ENCODE measurements at places on chromosomes 5 and 9.

DNA sequence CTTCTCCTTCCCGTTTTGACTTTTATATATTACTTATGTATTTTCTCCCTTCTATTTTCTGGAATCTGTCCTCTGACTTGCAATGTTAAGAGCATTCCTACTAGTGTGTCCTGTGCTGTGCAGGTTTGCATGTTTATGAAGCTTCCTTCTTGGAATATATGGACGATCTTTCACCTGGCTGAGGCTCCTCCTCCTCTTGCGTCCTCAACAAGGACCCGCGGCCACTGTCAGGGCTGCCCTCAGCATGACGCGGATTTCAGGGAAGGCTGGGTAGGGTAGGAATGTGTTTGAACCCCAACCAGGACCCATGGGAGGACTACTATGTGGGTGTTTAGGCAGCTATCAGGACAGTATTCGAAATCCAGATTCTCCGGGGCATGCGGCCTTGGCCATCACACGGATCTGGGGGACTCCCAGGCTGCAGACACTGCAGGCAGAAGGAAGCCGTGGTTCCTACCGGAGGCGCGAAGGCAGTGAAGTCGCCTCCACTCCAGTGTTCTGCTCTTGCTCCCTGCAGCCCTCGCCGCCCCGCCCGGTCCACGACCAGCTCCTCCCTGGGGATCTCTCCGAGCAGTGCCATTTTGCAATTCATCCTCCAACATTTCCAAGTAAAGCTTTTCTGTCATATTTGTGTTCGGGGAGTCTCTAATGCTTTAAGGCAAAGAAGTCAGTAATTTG is 37.0 kb upstream of the OSMR start:
- DNase-seq = no peak

DNA sequence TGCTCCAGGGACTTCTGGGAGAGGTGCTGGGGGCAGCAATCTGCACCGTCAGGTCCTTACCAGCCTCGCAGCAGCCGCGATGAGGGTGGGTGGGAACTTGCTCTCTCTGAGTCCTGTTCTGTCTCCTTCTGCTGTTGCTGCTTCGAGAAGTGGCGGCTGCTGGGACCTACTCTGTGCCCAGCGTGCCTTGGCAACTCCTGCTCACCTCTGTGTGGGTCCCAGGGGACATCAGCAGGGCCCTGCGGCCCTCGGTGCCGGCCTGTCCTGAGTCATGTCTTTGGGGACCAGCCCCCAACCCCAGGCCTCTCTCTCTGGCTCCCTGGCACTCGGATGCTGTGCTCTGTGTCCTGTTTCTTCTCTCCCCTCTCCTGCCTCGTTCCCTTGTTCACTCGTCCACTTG is 49.5 kb downstream of the KCNT1 start:
- no peak for DNase-seq

DNA sequence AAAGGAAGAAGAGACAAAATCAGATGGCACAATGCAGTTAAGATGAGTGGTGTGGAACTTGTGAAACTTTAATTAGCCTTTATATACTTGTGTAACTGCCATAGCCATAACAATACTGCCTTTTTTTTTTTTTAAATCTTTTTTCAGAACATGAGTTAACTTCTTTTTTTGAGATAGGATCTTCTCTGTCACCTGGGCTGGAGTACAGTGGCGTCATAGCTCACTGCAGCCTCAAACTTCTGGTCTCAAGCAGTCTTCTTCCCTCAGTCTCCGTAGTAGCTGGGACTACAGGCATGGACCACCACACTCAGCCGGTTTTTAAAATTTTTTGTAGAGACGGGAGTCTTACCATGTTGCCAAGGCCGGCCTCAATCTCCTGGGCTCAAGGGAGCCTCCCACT is 37.2 kb downstream of the GPBP1 start:
- no peak for DNase-seq

DNA sequence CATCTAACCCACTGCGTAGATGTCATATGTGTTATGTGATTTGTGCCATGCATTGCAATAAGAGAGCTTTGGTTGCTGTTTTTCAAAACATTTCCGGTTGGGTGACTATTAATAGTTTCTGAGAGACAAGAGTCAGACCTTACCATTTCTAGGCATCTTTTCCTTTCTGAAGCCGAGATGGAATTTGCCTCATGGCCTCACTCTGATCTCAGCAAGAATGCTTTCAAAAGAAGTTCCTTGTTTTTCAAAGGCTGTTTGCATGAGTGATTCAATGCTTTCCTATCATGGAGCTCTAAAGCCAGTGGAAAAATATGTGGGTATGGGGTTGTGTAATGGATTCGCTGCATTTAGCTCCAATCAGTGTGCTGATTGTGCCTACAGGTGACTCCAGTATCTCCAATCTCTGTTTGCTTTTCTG is 203.1 kb upstream of the PPP1R2B start:
- DNase-seq = no peak

DNA sequence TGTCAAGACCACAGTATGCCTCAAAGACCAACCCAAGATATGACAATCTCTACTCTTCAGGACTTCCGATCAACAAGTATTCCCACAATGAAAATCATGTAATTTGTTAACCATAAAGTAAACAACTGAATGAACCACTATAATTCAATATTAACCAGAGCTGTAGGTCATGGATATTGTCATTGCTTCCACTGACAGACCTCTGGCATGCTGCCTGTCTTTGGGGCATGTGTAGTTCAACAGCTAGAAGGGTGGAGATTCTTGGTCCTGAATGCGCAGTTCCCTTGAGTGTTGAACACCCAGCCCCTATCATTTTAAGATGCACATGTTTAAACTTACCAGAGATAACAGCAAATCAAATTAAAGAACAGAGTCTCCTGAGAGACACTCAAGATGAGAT is 283.0 kb downstream of the CEMIP2 start:
- no peak for DNase-seq

GRCh38 chr9:132983491-132984201 is 5.2 kb downstream of the GFI1B start:
- DNase-seq = no peak

DNA sequence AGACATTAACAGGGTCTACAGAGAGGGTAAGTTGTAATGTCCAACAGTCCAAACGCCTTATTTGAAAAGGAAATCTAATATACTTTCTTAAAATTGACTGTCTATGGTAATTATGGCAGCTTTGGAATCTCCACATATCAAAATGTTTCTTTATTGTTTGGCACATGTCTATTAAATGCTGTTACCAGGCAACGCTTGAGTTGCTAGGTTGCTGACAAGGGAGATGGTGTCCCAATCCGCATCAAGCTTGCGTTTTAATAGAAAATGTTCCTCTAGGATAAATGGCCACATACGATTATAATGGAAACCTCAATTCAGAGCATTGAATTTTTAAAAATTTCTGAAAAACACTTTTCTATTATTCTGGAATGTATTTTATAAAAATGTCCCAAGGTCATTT is 9.2 kb downstream of the ANXA1 start:
- DNase-seq = no peak

DNA sequence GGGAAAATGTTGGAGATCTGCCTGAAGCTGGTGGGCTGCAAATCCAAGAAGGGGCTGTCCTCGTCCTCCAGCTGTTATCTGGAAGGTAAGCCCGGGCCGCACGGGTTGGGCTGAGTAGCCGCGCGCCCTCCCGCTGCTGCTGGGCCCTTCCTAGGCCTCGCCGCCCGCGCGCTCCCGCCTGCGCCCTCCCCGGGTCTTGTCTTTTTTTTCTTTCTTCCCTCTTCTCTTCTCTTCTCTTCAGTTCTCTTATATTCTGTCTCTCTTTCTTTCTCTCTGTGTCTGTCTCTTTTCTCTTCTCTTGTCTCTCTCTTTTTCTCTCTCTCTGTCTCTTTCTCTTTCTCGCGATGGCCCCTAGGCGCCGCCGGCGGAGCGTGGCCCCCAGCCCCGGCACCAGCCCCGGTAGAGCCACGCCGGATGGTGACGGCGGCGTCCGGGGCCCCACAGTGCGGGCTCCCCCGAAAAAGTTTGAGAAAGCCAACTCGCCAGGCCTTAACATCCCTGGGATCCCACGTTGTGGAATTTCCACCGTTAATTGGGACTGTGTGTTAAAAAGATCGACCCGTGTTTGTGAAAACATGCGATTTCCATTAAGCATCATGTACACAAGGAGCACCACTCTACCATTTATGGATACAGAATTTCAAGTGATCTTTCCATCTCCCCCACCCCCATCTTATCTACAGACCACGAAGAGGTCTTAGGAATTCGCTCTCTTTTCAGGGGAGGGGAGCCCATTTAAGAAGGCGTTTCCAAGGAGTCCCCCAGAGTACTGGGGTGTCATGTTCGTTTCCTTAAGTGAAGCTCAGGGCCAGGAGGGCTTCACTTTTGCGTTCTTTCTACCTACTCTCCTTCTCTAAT is 616 bp downstream of the ABL1 start:
- DNase-seq = no peak

GRCh38 chr5:55850839-55851674 is at the start of gene IL31RA:
Gene IL31RA, plus strand, starts transcription at chr5:55851357. Its CDS starts 214 bp downstream, at chr5:55851571.
- no peak for DNase-seq

GRCh38 chr5:75886706-75887105 is 169.5 kb upstream of the POC5 start:
- no peak for DNase-seq

DNA sequence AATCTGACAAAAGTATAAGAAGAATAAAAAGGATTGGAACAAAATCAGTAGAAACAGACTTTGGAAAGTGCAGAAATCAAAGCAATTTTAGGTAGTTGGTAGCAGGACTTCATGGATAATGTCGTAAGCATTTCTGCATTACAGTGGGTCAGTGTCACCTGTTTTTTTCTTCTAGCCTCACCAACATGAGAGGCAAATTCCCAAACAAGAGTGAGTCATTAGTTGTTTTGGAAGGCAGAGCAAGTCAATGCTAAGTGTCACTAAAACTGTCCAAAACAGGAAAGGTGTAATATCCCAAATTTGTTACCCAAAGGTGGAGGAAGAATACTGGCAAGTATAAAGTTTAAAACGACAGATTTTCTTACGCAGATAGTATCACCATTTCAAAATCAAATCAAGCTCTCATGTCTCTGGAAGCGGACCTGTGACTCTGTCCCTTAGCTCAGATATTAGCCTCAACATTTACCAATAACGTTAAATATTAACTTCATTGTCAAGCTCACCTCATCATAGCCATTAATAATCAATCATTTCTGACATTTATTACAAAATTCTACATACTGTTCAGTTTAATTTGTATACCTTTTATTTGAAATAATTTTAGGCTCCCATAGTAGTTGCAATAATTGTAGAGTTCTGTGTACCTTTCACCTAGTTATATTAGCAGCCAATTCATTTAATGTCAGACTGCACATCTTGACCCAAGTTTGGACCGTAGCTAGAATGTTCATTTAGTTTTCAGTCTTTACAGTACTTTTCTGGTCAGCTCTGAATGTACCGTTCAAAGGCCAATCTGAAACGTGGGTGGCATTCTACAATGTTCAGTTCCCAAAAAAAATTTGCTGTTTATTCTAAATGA is 901.2 kb upstream of the COX7C start:
- no peak for DNase-seq

GRCh38 chr5:55236800-55237199 is 3.4 kb upstream of the CCNO start:
- DNase-seq = no peak

GRCh38 chr5:1933364-1934055 is 50.8 kb upstream of the IRX4 start:
- DNase-seq = no peak

- DNase-seq = no peak
Observed at GRCh38 chr5:164203581-164204225, 698.3 kb downstream of the MAT2B start.

DNA sequence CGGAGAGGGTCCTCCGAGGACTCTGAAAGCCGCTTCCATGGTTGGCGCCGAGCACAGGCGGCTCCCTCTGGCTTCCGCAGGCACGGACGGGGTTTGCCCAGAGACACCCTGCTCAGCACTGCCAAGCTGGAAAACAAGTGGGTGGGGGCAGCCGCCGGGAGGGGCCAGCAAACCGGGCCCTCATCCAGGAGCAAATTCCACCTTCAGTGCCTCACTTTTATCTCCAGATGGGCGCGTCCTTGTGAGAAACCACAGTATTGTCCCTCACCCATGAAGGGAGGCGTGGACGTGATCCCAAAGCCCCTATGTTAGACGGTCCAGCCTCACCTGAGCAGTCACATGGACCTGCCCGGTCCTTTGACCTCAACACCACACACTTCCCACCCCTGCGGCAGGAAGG is 29.0 kb downstream of the MED10 start:
- no peak for DNase-seq

DNA sequence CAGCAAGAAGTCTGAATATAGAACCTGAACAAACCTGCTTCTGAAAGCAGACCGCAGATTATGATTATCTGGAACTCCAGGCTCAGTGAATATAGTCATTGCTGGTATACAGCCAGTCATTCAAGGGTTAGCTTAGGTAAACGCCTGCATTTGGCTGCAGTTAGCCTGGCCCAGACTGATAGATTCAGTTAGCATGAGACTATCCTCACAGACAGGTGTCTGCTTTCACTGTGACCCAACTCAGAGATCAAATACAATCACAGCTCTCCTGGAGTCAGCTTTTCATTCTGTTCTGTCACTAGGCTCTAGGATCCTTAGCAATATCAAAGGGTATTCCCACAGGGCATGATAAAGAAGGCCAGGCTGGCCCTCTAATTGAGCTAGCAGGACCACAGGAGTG is 138.6 kb upstream of the PLCXD3 start:
- DNase-seq = no peak

GRCh38 chr9:135848341-135849047 is 58.9 kb downstream of the CAMSAP1 start:
- DNase-seq = no peak

DNA sequence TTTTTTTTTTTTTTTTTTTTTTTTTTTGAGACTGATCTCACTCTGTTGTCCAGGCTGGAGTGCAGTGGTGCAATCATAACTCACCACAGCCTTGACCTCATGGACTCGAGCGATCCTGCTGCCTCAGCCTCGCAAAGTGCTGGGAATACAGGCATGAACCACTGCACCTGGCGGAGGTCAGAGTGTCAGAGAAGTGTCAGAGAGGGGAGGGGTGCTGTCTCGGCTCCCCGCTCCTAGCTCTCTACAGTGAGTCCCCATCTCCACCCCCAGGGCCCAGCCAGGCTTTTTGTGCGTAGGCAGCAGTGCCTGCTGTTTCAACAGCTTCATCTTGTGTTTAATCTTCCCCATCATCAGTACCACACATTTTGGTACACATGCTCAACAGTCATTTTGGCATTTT is 38.3 kb downstream of the SAR1B start:
- no peak for DNase-seq

- no peak for DNase-seq
Observed at GRCh38 chr9:4371108-4371507, 71.2 kb upstream of the GLIS3 start.

- no peak for DNase-seq
Observed at GRCh38 chr5:59319250-59319649, 574.3 kb downstream of the PDE4D start.

- DNase-seq = no peak
Observed at GRCh38 chr5:145936401-145937131, at the start of gene SH3RF2. Gene SH3RF2, plus strand, starts transcription at chr5:145936578. Its CDS starts 1,351 bp downstream, at chr5:145937929.

DNA sequence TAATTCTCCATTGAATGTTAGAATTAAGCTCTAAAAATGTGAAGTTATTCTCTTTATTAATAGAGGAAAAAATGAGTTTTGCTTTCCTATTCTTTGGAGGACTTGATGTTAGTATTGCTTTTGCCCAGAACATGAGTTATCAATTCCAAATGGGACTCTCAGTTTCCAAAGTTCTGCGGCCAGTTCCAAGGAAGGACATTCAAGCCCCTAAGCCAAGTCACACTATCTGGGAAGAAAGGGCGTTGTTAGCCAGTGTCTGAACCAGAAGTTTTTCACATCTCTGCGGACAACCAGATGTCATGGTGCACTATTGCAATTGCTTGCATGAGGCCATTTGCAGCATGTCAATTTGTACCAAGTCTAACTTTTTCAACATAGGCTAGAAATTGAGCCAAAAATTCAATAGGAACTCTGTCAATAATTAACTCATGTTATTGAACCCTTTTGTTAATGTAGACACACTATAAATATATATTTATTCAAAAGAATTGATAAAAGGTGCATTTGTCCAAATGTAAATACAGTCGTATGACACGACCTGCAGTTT is 183.3 kb upstream of the PIK3R1 start:
- no peak for DNase-seq

Data from activated T-helper 1 cell treated with anti-CD3 and anti-CD28 coated beads, Interleukin-2, amount 50 U/mL, for 16 hours (primary cell).